ENCODE measurements at places on chromosomes 12 and 14. TPM values are rescaled to one million over a fixed set of nuclear protein-coding genes. Genes with fewer than 3 reads are reported as not detected.
A peak's percentile ranks its signal among the peaks of the same experiment; 100 is the strongest.

DNA sequence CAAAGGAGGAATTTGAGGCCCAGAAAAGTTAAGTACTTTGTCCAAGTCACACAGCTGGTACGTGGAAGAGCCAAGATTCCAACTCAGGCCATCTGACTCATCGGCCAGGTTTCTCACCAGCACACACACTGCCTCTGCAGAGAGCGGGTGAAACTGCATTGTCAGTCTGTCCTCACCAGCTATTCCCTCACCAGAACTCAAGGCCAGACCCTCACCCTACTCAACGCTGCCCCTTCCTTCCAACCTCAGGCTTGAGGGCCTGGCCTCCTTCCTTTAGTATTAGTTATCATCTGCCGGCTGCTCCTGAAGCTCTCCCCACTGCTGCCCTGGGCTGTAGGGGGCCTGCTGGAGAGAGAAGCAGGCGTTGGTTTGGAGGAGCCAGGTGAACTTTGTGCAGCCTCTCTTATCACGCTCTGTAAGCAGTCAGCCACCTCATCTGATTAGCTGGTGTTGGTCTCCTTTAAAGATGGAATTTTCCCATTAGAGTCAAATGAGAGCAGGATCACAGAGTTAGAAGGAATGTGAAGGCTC lies 16.6 kb upstream of the PLEK2 start:
- no peaks in the 10 kb centered on the region for H3K36me3 ChIP-seq
- no peak overlapping the region for H3K27ac ChIP-seq
- H3K4me3 ChIP-seq: no peak overlapping the region
- peak; percentile 55 for DNase-seq
- H3K4me1 ChIP-seq: peaks cover 4% of the 10 kb centered on the region

DNA sequence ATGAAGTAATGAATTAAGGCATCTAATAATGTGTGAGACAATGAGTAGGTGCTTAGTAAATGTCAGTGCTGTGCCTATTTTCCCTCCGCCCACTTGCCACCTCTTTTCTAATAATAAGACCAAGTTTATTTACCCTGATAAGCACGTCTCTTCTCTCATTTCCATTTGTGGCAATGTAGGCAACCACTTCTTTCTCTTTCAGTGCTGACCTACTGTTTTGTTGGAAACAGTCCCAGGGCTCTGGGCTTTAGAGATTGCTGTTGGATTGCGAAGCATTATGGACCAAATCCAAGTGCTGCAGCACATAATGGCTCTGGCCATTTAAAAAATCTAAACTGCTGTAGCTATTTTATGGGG lies 141.3 kb upstream of the PLEKHG7 start:
- peaks cover 43% of the 10 kb centered on the region for H3K4me1 ChIP-seq
- H3K27me3 ChIP-seq: no peaks in the 10 kb centered on the region
- H3K36me3 ChIP-seq: no peaks in the 10 kb centered on the region
- H3K4me3 ChIP-seq: no peak overlapping the region

DNA sequence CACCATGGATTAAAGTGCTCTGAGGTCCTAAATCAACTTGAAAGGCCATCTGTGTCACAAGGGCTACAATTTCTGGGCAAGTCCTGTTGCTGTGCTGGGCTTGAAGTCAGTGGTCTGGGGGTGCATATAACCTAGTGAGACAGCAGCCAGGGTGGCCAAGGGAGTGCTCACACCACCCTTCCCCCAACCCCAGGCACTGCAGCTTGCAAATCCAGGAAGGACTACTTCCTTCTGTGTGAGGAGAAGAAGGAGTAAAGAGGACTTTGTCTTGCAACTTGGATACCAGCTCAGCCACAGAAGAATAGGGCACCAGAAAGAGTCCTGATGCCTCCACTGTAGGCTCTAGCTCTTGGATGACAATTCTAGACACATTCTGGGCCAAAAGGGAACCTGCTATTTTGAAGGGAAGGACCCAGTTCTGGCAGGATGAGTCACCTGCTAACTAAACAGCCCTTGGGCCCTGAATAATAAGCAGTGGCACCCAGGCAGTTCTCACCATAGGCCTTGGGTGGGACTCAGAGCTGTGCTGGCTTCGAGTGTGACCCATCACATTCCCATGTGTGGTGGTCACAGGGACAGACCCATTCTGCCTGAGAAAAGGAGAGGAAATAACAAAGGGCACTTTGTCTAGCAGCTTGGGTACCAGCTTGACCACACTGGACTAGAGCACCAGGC lies 32.6 kb upstream of the DHRS7 start:
- no peak for DNase-seq
- no peaks in the 10 kb centered on the region for H3K4me1 ChIP-seq
- H3K27me3 ChIP-seq: no peaks in the 10 kb centered on the region
- H3K4me3 ChIP-seq: no peak overlapping the region
- H3K36me3 ChIP-seq: no peaks in the 10 kb centered on the region

DNA sequence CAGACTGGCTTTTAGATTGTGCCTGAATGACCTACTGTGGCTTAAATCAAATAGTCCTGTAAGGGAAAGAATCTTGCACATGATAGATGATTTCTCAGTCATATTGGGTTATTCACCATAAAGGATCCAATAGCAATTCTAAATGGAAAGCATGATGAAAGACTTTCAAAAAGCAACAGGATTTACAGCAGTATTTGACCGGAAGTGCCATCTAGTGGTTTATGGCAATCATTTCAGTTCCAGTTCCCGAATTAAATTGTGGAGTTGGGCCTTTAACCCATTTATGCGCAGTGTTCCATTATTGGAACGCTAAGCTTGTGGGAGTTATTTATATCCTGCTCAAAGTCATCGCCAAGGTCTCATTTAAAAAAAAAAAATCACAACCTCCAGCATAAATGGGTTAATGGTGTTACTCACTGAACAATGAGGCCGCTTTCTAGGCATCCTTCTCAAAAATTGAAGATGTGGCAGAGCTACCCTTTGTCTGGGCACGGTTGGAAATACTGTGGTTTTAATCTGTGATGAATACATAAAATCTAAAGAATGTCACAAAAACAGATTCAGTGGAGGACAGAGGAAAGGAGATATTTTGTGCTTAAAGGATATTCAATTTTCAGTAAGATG lies 60.8 kb upstream of the REP15 start:
- H3K4me1 ChIP-seq: peaks cover 12% of the 10 kb centered on the region
- H3K4me3 ChIP-seq: no peak overlapping the region
- H3K27me3 ChIP-seq: no peaks in the 10 kb centered on the region
- H3K36me3 ChIP-seq: no peaks in the 10 kb centered on the region

GRCh38 chr14:23793532-23793931 lies 157.4 kb downstream of the DHRS2 start:
- H3K36me3 ChIP-seq: no peaks in the 10 kb centered on the region
- no peak overlapping the region for H3K27ac ChIP-seq
- H3K27me3 ChIP-seq: no peaks in the 10 kb centered on the region
- no peaks in the 10 kb centered on the region for H3K4me1 ChIP-seq
- H3K4me3 ChIP-seq: no peak overlapping the region

GRCh38 chr12:23399402-23399933 lies 550.0 kb downstream of the SOX5 start:
- no peak for DNase-seq
- no peaks in the 10 kb centered on the region for H3K27me3 ChIP-seq
- H3K4me3 ChIP-seq: no peak overlapping the region
- no peaks in the 10 kb centered on the region for H3K4me1 ChIP-seq
- H3K36me3 ChIP-seq: no peaks in the 10 kb centered on the region
- no peak overlapping the region for H3K27ac ChIP-seq

- H3K4me1 ChIP-seq: peaks cover 11% of the 10 kb centered on the region
- H3K27me3 ChIP-seq: no peaks in the 10 kb centered on the region
- no peak overlapping the region for H3K27ac ChIP-seq
- no peak overlapping the region for H3K4me3 ChIP-seq
- no peak for DNase-seq
- H3K36me3 ChIP-seq: no peaks in the 10 kb centered on the region
Measured at GRCh38 chr12:27018037-27018436, 3.9 kb upstream of the TM7SF3 start.

- no peak overlapping the region for H3K27ac ChIP-seq
- no peak for DNase-seq
- H3K4me3 ChIP-seq: no peak overlapping the region
- peaks cover 7% of the 10 kb centered on the region for H3K4me1 ChIP-seq
Measured at GRCh38 chr14:68279777-68280233, 460.2 kb downstream of the RAD51B start.

DNA sequence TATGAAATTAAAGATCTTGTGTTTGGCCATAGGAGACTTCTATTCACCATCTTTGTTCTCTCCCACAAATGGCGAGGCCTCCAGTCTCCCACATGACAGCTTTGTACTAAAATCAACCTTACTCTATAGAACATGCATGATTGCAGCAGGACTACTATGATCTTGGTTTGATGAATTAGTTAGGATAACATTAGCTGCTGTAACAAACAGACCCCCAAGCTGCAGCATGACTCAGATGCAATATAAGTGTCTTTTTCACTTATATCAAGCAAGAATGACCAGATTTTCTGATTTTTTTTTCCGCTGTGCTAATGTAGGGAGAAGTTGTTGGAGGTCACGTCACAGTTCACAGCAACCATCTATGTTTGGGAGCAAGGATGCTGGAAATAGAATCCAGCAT lies 10.8 kb upstream of the OAS3 start:
- H3K27ac ChIP-seq: no peak overlapping the region
- H3K36me3 ChIP-seq: no peaks in the 10 kb centered on the region
- H3K4me1 ChIP-seq: no peaks in the 10 kb centered on the region
- DNase-seq: no peak
- no peaks in the 10 kb centered on the region for H3K27me3 ChIP-seq

GRCh38 chr14:100802766-100803165 lies 23.2 kb upstream of the MEG3 start:
- H3K36me3 ChIP-seq: no peaks in the 10 kb centered on the region
- no peaks in the 10 kb centered on the region for H3K27me3 ChIP-seq
- no peak overlapping the region for H3K4me3 ChIP-seq
- DNase-seq: no peak

DNA sequence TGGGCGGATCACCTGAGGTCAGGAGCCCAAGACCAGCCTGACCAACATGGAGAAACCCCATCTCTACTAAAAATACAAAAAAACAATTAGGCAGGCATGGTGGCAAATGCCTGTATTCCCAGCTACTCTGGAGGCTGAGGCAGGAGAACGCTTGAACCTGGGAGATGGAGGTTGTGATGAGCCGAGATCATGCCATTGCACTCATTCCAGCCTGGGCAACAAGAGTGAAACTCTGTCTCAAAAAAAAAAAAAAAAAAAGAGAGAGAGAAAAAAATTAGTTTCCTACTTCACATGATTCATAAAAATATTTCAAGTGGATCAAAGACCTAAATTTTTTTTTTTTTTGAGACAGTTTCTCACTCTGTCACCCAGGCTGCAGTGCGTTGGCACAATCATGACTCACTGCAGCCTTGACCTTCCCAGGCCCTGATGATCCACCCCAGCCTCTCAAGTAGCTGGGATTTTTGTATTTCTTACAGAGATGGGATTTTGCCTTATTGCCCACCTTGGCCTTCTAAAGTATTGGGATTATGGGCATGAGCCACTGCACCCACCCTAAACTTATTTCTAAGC lies 24.9 kb downstream of the FCF1 start:
- DNase-seq: peak; percentile 82
- no peak overlapping the region for H3K4me3 ChIP-seq
- no peaks in the 10 kb centered on the region for H3K27me3 ChIP-seq
- H3K27ac ChIP-seq: peak overlapping the region; percentile 9
- peaks cover 7% of the 10 kb centered on the region for H3K4me1 ChIP-seq

- DNase-seq: no peak
- H3K27me3 ChIP-seq: no peaks in the 10 kb centered on the region
- no peaks in the 10 kb centered on the region for H3K36me3 ChIP-seq
- H3K4me3 ChIP-seq: no peak overlapping the region
Measured at GRCh38 chr14:50542941-50543418, 10.6 kb upstream of the MAP4K5 start.

DNA sequence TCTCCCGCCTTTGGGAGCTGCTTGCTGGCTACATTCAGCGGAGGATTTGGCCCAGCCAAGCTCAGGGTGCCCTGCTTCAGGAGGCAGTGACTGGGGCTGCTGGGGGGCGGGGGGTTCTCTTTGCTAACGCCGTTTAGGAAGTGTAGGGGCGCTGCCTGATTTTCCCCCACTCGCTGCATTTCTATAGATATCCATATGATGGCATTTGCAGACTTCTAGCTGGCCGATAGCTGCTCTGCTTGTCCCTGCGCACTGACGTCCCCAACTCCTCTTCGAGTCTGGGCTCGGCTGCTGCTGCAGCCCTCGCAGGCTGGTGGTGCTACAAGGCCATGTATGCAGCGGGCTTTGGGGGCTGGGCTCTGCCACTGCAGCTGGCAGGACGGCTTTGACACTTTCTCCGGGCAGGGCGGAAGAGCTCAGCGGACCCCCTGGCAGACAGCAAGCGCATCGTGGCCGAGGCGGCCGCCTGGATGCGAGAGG lies 3.1 kb downstream of the LRFN5 start:
- peak; percentile 90 for DNase-seq

DNA sequence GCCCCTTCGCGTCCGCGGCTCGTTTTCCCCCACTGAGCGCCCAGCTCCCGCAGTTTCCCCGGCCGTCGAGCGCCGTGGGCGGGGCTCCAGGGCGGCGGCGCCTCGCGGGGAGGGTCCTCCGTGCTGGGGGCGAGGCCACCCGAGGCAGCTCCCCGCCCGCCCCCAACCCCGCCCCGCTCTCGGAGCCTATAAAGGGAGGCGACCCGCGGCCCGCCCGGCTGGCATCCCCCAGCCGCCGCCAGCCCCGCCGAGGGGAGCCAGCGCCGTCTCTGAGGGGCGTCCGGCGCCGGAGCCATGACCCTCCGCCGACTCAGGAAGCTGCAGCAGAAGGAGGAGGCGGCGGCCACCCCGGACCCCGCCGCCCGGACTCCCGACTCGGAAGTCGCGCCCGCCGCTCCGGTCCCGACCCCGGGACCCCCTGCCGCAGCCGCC lies at the start of gene TAMALIN:
TAMALIN (plus strand) TSS at position 221 of the 432 bp plus-strand sequence; CDS start at position 295, 74 bp downstream.
- peak; percentile 39 for DNase-seq
- peaks cover 13% of the 10 kb centered on the region for H3K27me3 ChIP-seq
- no peak within 1 kb of the TSS for H3K4me3 ChIP-seq

GRCh38 chr14:101496776-101497683 lies 64.3 kb upstream of the DIO3 start:
- H3K36me3 ChIP-seq: no peaks in the 10 kb centered on the region
- H3K4me3 ChIP-seq: no peak overlapping the region
- H3K4me1 ChIP-seq: no peaks in the 10 kb centered on the region
- no peak overlapping the region for H3K27ac ChIP-seq
- peaks cover 3% of the 10 kb centered on the region for H3K27me3 ChIP-seq

DNA sequence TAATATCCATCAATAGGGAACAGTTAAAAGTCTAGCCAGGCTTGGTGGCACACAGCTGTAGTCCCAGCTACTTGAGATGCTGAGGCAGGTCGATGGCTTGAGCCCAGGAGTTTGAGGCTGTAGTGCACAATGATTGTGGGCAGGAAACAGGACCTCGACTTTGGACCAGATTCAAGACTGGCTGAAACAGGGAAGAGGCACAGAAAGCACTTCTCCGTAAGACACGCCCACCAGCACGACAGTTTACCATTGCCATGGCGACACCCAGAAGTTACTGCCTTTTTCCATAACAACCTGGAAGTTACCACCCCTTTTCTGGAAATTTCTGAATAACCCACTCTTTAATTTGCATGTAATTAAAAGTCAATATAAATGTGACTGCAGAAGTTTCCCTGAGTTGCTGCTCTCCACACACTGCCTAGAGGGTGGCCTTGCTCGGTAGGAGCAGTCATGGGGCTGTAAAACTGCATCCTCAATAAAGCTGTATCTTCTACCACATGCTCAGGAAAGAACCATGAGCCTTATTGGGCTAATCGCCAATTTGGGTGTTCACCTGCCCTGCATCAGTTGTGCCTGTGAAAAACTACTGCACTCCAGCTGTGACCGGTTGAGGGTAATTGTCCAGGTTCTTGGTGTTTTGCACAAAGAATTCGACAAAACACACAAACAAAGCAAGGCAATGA lies 4.6 kb upstream of the LRRC23 start:
- H3K27me3 ChIP-seq: no peaks in the 10 kb centered on the region
- peak; percentile 77 for DNase-seq
- H3K4me1 ChIP-seq: peaks cover 7% of the 10 kb centered on the region
- H3K36me3 ChIP-seq: no peaks in the 10 kb centered on the region
- H3K27ac ChIP-seq: no peak overlapping the region
- H3K4me3 ChIP-seq: no peak overlapping the region

Gene C14orf132
- total RNA-seq: 8.6 TPM

Gene TMEM119
- 7.2 TPM for total RNA-seq

Gene DAO
- total RNA-seq: not detected

Gene MIP
- not detected for total RNA-seq

Gene RDH12
- total RNA-seq: 2.3 TPM

All from adrenal gland (tissue), 19 donors.